Stomach (tissue), 19 donors: ENCODE measurements at places on chromosomes 5 and 9.

- no peak for DNase-seq
These were observed 415.3 kb downstream of the CETN3 start for GRCh38 chr5:89994266-89994665.

DNA sequence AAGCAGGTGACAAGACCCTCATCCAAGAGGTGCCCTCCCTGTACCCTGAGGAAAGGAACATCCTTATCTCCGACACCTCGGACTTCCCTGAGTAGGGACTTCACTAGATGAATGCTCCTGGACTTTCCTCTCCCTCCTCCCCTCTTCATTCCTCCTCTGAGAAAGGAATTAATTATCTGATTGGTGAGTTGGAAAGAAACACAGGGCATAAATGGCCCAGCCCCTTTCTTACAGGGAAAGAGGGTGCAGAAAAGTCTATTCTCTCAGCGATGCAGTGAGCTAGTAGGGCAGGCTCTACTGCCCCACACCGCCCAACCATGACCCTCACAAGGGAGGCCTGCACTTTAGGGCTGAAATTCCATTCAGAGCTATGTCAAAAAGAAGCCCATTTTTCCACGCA lies 87.5 kb downstream of the TTC39B start:
- DNase-seq, result no peak

DNA sequence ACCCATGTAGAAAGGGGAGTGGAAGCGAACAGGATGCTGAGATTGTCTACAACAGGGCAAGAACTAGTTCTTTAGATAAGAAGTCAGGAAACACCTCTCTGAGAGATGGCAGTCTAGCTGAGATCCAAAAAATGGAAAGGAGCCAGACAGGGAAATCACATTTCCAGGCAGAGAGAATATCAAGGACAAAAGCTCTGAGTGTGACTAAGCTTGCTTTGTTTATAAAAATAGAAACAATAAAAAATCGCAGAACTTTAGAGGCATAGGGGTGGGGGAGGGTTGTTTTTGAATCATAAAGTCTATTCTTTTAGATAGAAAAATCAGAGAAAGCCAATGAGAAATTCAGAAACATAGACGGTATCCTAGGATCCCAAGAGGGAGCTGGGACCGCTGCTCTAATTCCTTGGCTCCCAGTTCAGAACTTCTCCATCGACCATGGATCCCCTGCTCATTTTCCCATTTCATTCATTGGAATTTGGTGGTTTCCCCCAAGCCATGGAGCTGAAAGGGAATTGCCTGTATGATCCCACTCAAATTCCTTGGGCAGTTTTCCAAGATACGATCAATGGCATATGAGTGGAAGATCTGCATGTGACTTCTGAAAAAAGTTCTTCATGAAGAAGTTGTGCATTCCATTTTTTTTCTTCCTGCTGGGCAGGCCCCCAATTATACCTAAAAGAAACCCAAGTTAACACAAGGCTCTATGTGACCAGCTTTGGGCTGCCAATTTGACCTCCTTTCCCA lies 182.0 kb downstream of the GRIA1 start:
- no peak for DNase-seq

- DNase-seq, result no peak
These were observed 9.6 kb downstream of the NOL6 start for GRCh38 chr9:33464045-33464636.

- DNase-seq, result no peak
These were observed 58.5 kb downstream of the PDE6A start for GRCh38 chr5:149886060-149886459.
